ENCODE measurements at places on chromosomes 6 and 20.
A peak's percentile ranks its signal among the peaks of the same experiment; 100 is the strongest.

DNA sequence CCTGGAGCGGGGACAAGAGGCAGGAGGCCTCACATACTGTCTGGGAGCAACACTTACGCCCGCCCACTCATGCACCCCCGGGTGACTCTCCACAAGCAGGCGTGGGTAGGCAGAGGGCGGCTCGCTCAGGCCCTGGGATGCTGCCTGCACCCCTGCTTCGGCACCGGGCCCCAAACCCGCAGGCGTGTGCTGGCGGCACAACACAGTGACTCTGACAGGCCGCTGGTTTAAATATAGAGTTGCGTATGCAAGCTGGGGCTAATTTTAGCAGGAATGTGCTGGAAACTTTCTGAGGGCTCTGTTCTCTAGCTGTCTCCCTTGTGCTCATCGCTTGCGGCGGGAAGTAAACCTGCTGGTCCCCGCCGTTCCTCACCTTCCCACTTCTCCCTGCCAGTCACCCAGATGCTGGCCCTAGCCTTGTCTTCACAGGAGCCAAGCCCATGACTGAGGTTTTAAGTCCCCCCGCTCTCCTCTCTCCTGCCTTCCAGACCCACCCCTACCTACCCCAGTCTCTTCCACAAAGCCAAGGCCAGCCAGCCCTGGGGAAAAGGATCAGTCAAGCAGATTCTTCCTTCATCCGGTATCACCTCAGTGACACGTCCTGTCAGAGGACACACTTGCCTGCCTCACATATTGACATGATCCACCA, 94.5 kb upstream of the FOXP4 start:
- DNase-seq, result no peak

DNA sequence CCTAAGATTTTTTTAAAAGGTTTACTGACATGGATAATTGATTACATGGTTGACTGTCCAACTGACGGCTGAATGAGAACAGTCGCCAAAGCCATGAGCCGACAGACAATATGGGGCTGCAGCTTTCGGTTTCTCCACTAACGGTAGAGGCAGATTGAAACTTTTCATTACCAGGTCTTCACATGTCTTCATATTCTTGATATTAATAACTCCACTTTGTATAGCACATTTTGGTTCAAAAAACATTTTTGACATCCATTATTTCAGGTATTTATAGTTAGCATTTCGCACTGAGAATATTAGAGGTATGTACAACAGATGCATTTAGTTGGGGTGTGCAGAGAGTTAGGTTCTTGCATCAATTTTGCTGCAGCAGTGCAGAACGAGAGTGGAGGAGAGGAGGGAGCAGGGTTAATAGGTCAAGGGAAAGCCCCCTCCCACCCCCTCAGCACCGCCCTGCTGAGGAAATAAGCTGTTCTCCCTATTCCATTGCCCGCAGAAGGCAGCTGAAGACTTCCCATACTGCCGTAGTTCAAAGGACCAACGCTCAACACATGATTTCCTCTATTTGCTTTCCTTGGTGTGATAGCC, 73.6 kb upstream of the ADTRP start:
- DNase-seq, result no peak

- DNase-seq, result no peak
Observed at GRCh38 chr6:32327103-32327502, 44.6 kb downstream of the TSBP1 start.

GRCh38 chr20:1664911-1665310, 7.3 kb upstream of the SIRPG start:
- DNase-seq, result no peak

DNA sequence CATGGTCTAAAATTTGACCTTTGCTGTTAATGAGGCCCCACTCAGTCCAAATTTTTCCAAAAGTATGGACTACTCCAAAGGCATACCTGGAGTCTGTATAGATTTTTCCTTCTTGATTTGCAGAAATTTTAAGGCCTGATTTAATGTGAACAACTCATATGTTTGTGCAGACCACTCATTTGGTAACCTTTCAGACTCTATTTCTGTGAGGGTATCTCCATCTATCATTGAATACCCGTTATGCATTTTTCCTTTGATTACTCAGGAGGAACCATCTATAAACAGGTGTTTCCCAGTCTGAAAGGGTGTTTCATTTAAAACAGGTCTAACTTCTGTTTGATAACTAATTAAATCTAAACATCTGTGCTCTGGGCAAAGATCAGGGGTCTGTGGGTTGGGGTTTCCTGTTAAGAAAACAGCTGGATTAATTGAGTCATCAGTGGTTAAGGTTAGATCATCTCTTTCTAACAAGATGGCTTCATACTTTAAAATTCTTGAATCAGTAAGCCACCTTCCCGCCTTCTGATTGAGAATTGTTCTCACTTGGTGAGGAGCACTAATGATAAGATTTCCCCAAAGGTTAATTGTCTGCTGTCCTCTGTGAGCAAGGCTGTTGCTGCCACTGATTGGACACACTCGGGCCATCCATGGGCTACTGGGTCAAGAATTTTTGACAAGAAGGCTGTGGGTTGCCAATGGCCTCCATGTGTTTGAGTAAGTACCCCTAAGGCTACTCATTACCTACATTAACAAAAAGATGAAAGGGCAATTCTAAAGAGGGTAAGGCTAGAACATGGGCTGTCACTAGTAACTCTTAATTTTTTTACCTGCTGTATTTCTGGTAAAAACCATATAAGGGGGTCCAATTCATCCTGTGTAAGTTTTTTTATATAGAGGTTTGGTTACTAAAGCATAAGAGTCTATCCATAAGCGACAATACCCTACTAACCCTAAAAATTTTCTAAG, 24.1 kb downstream of the HLA-B start:
- DNase-seq, result no peak

- no peak for DNase-seq
Observed at GRCh38 chr20:43985121-43985520, 70.5 kb downstream of the TOX2 start.

DNA sequence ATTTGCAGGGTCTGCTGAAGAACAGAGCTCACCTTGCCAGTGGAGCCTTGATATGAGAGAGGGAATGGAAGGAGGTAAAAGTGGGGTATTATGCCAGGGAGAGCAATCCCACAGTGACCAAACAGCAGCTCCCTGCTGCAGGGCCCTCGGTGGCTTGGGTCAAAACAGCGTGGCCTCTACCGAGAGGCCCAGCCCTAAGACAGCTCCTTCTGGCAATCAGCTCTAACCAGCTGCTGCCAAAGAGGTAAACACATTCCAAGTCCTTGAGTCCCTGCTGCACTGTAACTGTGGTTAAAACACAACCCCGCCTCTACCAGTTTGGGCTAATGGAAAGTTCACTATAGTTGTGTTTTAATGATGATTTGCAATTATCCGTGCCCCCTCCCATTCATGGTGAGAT, 1.4 kb upstream of the DAAM2 start:
- no peak for DNase-seq

GRCh38 chr6:141824350-141824749, 308.4 kb upstream of the GJE1 start:
- DNase-seq, result no peak

DNA sequence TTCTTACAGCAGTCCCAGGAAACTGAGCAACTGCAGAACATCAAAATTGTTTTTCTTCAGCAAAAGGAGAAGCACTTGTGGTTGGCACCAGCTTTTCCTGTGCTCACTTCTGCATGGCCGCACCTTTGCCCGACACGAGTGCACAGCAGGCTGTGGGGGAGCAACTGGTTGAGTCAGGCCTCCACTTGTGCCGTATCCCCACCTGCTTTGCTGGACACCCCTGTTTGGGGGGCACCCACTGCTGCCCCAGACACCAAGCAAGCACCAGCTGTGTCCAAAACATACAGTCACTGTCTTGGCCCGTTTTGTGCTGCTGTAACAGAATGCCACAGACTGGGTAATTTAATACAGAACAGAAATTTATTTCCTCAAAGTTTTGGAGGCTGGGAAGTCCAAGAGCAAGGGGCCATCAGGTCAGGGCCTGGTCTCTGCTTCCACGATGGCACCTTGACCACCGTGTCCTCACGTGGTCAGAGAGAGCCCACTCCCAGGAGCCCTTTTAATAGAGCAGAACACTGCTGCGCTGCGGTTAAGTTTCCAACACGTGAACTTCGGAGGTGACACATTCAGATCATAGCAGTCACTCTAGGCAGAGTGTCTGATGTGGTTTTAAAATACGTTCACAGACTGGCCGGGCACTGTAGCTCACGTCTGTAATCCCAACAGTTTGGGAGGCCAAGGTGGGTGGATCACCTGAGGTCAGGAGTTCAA, 8.7 kb upstream of the GMEB2 start:
- DNase-seq, result no peak

DNA sequence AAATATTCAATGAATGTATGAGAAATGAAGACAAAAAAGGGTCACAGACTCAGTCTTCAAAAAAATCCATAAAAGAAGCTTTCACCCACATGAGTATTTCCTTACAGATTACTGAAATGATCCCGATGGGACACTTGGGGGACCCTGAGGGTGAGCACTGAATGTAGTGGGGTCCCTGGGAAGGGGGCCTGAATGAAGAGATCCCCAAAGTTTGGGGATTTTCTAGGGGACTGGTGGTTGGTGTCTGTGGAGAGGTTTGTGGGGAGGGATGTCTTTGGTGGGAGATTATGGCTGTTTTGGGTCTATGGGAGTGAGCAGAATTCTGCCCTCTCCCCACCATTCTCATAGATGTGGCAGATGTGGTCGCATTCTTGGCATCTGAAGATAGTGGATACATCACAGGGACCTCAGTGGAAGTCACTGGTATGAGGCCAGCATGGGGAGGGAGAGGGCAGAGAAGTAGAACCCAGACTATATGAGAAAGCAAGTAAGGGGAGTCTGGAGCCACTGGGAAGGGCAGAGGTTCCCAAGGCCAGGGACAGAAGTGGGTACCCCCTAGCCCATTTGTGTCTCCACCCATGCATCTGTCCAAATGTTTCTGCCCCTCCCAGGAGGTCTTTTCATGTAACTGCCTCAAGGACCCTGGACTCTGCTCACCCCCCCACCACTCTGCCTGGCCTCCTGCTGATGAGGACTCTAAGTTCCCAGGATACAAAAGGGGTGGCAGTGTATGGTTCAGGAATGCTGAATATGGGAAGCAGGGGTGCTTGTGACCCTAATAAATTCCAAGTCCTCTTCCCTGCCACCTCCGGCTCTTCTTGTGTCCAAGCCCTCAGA, 1.8 kb downstream of the HSD17B8 start:
- DNase-seq, result no peak

DNA sequence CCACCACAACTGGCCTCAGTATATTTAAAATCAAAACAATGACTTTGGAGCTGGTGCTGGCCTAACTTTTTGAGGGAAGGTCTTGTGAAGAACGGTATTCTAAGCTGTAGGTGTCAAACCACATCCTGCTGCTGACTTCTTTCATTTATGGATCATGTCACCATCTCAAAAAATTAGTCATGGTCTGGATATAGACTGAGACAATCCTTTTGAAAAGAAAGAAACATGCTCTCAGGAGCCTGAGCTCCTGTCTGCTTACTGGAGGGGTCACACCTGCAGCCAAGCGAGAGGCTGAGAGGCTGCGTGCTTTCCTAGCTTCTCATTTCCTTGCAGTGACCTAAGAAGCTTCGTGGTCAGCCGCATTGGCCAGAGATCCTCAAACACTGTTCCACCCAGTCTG, 55.2 kb downstream of the TIAM2 start:
- no peak for DNase-seq

DNA sequence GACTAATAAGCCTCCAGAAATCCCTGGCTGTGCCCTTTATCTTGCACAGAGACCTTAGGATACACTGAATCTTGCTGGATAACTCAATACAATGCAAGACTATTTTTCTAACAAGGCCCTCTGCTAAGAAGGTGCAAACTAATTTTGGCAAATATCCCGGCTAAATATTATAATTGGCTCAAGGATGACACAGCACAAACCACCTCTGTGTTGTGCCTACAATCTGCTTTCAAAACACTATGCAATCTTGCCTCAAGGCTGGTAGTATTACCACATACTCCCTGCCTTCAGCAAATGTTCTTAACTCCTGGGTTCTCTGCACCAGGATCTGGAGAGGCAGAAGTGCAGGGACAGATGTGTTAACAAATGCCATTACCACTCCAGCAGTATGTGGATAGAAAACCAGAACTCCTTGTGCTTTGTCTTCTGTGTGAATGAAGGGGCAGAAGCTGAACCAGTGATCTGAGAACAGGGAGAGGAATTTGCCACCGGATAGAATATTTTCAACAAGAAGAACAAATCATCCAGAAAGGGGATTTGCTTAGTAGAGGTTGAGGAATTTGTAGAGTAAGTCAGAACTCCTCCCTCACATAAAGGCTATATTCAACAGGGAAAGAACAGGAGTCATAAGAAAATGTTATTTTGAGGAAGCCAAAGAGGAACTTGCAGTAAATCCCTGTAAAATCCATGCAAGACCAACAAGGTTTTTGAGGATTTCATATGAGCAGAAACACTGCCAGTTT, 74.1 kb upstream of the SLC4A11 start:
- DNase-seq, result no peak

- peak; percentile 29 for DNase-seq
Observed at GRCh38 chr6:21739838-21740237, 146.3 kb downstream of the SOX4 start.

GRCh38 chr6:143034689-143035334, 25.9 kb upstream of the AIG1 start:
- DNase-seq, result peak; percentile 72

DNA sequence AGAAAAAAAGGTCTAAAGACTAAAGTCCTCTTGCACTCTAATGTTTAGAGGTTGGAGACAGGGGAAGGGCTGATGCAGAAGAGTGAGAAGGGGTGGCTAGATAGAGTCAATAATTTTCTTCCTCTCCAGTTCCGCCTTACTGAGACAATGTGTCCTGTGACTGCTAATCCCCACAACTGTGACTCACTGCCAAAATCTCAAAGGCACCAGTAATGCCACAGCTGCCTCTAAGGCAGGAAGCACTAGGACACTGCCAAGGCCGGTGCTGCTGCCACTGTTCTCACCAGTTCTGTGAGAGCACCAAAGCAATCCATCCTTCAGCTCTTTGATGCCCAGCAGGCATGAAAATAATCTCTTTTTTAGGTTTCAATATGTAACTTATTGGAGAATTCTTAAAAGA, 701.9 kb upstream of the MAP3K7 start:
- peak; percentile 14 for DNase-seq

GRCh38 chr6:100880149-100880852, 828 bp downstream of the ASCC3 start:
- peak; percentile 13 for DNase-seq

DNA sequence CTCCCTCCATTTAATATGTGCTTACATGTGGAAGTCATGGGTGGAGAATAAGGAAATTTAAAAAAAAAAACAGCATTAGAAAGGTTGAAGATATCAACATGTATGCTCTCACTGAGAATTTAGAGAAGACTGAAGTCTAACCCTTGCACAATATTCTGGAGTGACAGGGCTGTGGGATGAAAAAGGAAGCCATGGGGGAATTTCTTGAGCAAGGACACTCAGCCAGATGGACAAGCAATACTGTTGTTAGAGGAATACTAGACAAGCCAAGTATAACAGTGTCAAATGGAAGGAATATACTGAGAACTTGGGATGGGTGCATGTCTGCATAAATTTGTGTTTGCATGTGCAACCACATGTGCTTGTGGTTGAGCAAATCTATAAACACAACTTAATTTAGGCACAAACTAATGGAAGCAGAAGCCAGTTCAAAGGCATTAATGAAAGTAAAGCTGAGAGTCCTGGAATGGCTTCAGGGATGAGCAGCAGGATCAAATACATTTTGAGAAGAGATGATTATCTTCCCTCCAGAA, 119.7 kb downstream of the ADGRB3 start:
- no peak for DNase-seq

GRCh38 chr6:23280437-23280836, 711.1 kb downstream of the HDGFL1 start:
- DNase-seq, result no peak

GRCh38 chr6:136576821-136577220, 26.6 kb upstream of the MAP7 start:
- DNase-seq, result no peak

GRCh38 chr6:135627092-135627715, 129.7 kb upstream of the AHI1 start:
- peak; percentile 39 for DNase-seq

- DNase-seq, result no peak
Observed at GRCh38 chr20:58510921-58511320, 4.3 kb downstream of the APCDD1L start.
